HuH-7.5 (cell line): ENCODE measurements at places on chromosomes 13 and 19.

DNA sequence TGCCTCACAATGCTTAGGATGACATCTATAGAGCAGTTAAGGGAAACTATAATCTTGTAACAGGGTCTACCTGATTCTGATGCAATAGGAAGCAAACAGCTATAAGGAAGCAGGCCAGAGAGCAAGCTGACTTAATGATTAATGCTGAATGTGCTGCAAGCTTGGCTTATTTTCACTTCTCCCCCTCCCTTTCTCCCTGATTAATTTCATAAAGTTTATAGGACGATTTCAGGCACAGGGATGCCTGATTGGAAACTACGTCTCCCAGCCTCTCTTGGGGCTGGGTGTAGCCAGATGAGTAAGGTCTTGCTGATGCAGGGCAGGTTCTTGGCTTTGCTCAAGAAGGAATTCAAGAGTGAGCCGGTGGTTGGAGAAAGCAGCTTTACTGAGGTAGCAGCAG is 82.8 kb upstream of the MRI1 start:
- no peak for DNase-seq

DNA sequence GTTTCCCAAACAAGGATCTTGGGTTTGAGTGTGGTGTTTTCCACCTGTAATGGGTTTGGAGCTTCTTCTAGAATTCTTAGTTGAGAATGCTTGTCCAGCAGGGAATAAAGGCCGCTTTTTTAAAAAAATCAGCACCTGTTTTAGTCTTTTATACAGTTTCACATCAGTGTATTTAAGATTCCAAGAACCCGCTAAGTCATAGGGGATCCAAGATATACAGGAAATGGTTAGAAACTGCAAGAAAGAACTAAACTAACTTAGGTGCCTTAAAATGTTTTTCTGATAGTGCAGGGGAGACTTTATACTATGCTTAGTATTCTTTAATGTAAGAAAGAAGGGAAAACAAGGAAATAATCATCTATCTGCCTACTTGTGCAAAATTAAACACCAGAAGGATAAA is 74.7 kb downstream of the C13orf42 start:
- DNase-seq: no peak

DNA sequence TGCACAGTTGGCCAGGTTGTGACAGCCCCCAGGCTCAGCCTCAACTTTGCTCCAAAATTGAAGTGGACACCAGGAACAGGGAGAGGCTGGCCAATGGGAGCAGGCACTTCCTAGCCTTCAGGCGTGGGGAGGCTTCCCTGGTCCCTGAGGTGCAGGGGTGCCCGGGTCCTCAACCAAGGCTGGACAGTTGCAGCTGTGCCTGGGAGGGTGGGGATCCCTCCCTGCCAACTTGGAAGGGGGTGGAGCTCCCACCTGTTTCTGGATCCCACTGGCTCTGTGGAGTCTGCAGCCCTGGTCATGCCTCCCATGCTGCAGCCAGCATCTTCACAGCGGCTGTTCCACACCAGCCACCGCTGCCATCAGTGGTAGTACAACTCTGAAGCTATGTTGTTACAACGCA is 502.8 kb upstream of the SLITRK5 start:
- no peak for DNase-seq

GRCh38 chr13:20188667-20189553 is 3.8 kb downstream of the GJB2 start:
- no peak for DNase-seq

DNA sequence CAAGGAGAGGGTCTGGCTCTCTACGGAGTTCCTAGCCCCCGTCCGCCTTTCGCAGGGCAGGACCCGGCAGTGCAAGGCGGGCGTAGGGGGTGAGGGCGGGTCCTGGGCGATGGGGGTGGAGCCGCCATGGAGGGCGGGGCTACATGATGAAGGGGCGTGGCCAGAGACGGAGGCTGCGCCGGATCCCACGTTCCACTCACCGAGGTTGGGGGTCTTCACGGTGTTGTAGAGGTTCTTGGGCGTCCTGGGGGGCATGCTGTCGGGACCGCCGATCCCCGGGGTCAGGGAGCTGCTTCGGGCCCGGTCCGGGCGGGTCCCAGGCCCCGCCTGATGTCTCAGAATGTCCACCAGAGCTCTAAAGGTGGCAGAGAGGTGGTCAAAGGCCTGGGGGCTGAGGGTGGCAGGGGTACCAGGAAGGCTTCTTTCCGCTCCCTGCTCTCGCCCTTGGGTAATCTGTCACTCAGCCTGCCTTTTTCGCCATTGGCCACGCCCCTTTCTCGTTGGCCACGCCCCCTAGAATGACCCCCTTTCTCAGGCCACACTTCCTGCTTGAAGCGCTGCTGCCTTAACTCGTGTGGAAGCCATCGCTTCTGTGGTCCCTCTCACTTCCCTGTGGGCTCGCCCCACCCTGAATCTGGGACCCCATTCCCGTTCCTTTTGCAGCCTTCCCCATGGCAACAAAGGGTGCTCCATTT is 2.5 kb downstream of the SHISA7 start:
- no peak for DNase-seq

DNA sequence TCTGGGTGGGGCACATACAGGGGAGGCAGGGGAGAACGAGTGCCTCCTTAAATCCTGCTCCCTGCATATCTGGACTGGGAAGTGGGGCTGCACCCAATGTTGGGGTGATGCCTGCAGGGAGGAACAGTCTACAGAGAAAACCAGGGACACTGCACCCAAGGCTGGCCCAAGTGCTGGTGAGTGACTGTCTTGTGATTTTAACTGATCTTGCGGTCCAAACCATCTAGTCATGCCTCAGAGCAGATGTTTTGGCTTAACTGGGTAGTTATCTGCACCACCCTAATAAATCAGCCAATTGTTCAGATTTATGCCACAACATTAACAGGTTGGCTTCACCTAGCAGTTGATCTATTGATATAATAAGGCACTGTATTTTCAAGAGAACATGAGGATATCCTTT is 219.2 kb upstream of the IRS2 start:
- DNase-seq: no peak

GRCh38 chr13:39232401-39232980 is 194.2 kb downstream of the NHLRC3 start:
- no peak for DNase-seq

GRCh38 chr13:98591721-98592361 is 14.9 kb upstream of the STK24 start:
- no peak for DNase-seq

DNA sequence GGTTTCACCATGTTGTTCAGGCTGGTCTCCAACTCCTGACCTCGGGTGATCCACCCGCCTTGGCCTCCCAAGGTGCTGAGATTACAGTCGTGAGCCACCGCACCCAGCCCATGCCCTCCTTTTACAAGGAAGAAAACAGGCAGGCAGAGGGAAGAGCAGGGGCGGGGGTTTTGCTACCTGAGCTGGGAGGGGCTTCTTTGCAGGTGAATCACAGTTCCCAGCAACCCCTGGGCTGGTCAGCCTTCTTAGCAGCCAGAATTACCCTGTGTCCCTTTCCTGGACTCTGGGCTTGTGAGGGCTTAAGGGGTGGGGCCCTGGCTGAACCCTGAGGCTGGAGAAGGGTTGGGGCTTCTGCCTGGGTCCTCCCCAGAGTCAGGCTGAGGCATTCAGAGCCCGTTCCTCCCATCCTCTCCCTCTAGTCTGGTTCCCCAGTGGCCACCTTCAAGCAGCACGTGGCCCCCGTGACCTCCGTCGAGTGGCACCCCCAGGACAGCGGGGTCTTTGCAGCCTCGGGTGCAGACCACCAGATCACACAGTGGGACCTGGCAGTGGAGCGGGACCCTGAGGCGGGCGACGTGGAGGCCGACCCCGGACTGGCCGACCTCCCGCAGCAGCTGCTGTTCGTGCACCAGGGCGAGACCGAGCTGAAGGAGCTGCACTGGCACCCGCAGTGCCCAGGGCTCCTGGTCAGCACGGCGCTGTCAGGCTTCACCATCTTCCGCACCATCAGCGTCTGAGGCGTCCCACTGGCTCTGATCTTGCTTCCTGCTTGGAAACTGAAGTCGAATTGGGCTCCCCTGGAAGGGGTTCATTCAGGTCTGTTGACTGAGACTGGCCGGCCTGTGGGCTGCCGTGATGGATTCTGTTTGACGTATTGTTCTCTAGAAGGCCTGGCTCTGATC is 2.8 kb upstream of the KCNJ14 start:
- DNase-seq: no peak

- no peak for DNase-seq
Measured at GRCh38 chr13:25869941-25870340, 181.9 kb downstream of the SHISA2 start.

- no peak for DNase-seq
Measured at GRCh38 chr13:111123221-111123620, 8.1 kb downstream of the ARHGEF7 start.

- DNase-seq: no peak
Measured at GRCh38 chr19:55667511-55667910, 7.5 kb upstream of the EPN1 start.
